M059J (cell line): ENCODE measurements at places on chromosomes 3 and 15. TPM values are rescaled to one million over a fixed set of nuclear protein-coding genes. Genes with fewer than 3 reads are reported as not detected.
A peak's percentile ranks its signal among the peaks of the same experiment; 100 is the strongest.

Gene GOLGA6L7
- not detected in 2 replicates for total RNA-seq

Gene STAB1
- total RNA-seq = 0.05 TPM in 1 of 2 replicates, not detected in the other

Gene MELTF
- total RNA-seq = 4.2 and 8.9 TPM in 2 replicates

Gene PDCD10
- total RNA-seq = 97.1 and 140 TPM in 2 replicates

Gene MGA
- total RNA-seq = 13.8 and 26.7 TPM in 2 replicates

Gene PLAAT1
- 4.8 and 7.1 TPM in 2 replicates for total RNA-seq

Gene MCCC1
- 14.1 and 19.7 TPM in 2 replicates for total RNA-seq

Gene STRC
- not detected in 2 replicates for total RNA-seq

Gene ADAMTS17
- total RNA-seq = 0.02 TPM in 1 of 2 replicates, not detected in the other

Gene SLC12A8
- 44.5 and 57.6 TPM in 2 replicates for total RNA-seq

Gene FBXO40
- not detected in 2 replicates for total RNA-seq

DNA sequence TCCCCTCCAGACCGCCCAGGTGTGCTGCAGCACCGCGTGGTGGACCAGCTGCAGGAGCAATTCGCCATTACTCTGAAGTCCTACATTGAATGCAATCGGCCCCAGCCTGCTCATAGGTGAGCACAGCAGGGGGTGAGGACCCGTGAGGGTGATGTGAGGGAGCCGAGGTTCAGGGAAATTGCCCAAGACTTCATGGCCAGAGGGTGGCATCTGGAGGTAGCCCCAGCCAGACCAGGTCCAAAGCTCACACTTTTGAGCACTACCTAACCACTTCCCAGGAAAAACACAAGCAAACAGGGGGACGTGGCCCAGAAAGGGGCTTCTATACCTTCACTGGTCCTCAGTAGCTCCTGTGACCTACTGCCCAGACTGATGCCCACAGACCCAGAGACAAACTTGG is 33.8 kb downstream of the NR1I2 start:
- DNase-seq = no peak

DNA sequence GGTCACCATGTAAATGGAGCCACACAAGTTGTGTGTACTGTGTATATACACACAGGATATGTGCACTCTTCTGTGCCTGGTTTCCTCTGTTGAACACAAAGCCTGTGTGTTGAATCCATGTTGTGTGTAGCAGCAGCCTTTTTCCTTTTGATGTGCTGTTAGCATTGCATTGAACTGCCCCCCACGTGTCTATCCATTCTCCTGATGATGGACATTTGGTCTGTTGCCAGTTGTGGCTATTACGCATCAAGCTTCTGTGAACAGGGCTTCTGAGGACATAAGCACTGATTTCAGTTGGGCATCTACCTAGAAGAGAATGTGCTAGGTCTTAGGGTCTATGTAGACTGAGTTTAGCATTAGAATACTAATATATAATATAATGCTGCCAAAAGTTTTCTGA is 77.4 kb downstream of the LSM3 start:
- DNase-seq = peak; percentile 60

GRCh38 chr15:85649372-85649771 is 145.4 kb downstream of the KLHL25 start:
- DNase-seq = peak; percentile 80

- peak; percentile 15 for DNase-seq
Observed at GRCh38 chr3:117540597-117540996, 831.0 kb downstream of the TUSC7 start.

DNA sequence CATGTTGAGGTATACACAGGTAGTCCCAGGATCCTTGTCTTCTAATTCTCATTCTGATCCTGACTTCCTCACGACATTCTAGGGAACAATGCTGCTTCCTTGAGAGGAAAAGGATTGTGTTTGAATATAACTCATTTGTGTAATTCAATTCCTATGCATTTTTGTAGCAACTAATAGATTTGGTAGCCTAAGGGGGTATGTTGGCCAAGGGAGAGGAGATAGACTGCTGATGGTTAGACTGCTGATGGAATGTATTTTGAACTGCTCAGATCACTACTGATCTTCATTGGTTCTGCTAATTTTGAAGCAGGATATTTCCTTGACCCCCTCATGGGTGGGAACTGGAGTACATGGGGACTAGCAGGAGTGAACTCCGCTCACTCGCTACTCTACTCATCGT is 39.7 kb downstream of the RAD54L2 start:
- no peak for DNase-seq

- no peak for DNase-seq
Observed at GRCh38 chr15:36218991-36219390, 360.4 kb upstream of the CDIN1 start.

- no peak for DNase-seq
Observed at GRCh38 chr3:172376881-172377280, 71.4 kb downstream of the GHSR start.

DNA sequence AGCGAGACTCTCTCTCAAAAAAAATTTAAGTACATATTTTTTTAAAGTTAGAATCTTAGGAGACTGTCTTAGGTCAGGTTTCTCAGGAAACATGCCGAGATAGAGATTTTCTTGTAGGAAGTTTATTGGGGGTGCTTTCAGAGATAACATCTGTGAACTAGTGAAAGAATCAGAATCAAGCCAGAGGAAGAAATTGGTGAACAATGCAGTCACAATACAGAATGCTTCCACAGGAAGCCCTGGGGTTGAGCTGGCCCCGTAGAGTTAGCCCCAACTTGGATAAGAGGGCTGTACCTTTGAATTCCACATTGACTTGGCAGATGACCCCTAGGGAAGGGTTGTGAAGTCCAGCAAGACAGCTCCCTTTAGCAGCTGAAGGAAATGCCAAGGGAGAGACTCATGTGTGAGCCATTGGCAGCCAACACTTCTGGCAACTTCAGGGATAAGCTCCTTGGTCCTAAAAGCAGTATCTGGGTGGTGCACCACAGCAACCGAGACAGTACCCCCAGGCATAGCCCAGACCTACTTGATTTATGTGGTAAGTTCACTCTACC is 7.1 kb upstream of the PLCB2 start:
- peak; percentile 86 for DNase-seq

- peak; percentile 88 for DNase-seq
Observed at GRCh38 chr3:58471025-58471887, 20.6 kb upstream of the KCTD6 start.

DNA sequence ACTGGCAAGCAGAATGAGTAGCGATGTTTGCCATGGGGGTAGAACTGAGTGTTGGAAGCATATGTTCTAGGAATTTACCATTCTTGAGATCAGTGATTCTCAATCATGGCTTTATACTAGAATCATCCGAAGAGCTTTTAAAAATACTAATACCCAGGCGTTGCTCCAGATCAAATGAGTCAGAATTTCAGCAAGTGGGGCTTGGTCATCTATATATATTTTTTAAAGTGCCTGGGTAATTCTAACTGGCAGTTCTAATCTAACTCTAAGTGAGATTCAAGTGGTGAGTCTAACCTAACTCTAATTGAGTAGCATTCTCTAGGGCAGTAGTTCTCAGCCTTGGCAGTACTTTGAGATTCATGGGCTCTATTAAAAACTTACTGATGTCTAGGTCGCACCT is 20.8 kb downstream of the TM4SF1 start:
- peak; percentile 18 for DNase-seq

- peak; percentile 95 for DNase-seq
Observed at GRCh38 chr3:56926243-56926946, 124.6 kb upstream of the ARHGEF3 start.

DNA sequence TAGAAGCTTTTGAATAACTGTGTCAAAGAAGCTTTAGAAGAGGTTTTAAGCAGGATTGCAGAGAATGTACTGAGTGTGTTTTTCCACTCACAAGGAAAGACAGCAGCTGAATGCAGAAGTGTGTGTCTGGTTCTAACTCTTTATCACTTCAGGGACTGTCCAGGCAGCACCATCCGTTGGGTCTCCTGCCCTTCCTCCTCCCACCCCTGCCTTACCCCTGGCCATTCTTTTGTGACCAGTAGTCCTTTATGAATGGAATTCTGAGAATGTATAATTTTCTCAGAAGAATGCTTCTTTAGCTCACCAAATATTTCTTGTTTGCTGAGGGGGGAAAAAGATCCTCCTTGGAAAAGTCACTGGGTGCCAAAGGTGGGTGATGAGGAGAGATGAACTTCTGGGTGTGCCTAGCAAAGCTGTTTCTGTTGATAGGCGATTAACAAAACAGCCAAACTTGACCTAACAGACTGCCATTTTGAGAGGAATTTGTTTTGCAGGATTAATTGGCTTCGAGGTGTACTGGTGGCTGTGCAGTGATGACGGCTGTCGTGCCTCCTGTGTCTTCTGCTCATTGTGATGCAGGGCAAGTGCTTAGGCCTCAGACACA is 70.9 kb downstream of the IGF1R start:
- no peak for DNase-seq

GRCh38 chr3:105823149-105823867 is 45.5 kb downstream of the CBLB start:
- peak; percentile 98 for DNase-seq

- DNase-seq = peak; percentile 96
Observed at GRCh38 chr3:45817831-45818522, 21.6 kb upstream of the SLC6A20 start.

DNA sequence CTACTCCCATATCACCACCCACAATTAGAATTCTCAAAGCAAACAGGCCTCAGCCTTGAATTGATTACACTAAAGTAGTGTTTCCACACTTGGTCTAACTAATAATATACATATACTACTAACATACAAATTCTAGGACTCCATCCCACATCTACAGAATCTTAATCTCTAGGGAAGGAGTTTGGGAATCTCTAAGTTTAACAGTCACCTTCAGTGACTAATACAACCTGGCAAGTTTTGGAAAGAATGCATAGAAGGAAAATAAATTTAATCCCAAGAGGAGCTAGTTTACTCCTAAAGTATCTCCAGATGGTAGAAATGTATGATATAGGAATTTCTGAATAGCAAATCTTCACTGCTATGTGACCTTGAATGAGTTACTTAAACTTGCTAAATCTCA is 9.1 kb downstream of the CLPX start:
- DNase-seq = no peak

DNA sequence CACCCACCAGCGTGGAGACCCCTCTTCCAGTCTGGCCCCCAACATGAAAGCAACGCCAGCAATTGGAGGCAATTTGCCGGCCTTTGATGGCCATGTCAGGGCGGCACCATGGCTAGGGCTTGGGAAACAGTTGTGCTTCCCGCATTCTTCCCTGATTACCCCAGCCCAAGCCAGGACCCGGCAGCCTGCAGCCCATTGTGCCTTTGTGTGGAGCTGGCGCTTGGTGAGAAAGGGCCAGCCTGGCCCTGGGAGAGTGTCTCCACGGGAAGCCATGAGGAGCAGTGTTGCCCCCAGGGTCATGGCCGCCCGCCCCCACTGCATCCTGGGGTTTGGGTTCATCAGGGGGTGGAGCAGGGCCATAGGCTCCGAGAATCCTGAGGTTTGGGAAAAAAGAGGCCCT is 66.0 kb downstream of the DNAJB8 start:
- no peak for DNase-seq

DNA sequence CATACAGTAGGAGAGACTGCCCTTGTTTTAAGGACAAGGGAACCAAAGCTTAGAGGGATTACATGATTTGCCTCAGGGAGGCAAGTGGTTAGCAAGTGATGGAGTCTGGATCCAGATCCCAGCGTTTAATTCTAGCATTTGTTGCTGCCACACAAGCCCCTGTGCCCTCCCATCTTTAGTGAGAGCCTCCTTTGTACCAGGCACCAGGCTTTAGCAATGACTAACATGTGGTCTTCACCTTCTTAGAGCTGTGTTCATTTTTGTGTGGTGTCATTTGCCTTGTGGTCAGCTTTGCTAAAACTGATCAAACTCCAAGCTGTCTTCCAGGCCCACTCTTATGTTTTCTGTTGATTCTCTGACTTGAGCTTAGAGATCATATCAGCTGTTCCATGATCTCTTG is 290.5 kb downstream of the RPLP1 start:
- DNase-seq = peak; percentile 23

DNA sequence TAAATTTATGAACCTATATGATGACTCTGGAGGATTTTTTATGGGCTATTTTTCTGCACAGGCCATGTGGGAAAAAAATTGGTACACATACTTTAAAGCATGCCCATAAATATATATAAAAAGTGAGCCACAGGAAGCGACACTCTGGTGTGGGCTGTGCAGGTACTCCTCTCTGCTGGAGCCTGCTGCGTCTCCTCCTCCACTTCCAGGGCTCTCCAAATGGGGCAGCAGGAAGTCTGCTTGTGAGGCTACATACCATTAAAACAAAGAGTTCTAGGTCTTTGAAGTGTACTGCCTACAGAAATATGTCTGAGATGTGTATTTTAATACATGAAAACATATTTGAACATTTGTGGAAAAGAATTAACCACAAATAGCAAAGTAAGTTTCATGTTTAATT is 135.1 kb downstream of the CTNNB1 start:
- no peak for DNase-seq

DNA sequence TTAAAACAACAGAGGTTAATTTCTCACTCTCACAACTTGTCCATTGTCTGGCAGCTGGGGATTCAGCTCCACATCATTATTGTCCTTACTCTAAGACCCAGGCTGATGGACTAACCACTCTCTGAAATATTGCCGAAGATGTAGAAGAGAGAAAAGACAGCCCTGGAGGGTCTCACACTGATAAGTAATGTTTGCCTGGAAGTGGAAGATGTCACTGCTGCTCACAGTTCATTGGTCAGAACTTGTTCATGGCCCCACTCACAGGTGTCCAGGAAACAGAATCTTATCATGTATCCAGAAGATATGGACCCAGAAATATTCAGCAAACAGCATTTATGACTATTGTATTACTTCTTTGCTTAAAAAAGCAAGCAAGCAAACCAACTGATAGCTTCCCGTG is 62.2 kb upstream of the LPP start:
- no peak for DNase-seq

- DNase-seq = no peak
Observed at GRCh38 chr15:73752806-73753193, 351 bp downstream of the INSYN1 start.

DNA sequence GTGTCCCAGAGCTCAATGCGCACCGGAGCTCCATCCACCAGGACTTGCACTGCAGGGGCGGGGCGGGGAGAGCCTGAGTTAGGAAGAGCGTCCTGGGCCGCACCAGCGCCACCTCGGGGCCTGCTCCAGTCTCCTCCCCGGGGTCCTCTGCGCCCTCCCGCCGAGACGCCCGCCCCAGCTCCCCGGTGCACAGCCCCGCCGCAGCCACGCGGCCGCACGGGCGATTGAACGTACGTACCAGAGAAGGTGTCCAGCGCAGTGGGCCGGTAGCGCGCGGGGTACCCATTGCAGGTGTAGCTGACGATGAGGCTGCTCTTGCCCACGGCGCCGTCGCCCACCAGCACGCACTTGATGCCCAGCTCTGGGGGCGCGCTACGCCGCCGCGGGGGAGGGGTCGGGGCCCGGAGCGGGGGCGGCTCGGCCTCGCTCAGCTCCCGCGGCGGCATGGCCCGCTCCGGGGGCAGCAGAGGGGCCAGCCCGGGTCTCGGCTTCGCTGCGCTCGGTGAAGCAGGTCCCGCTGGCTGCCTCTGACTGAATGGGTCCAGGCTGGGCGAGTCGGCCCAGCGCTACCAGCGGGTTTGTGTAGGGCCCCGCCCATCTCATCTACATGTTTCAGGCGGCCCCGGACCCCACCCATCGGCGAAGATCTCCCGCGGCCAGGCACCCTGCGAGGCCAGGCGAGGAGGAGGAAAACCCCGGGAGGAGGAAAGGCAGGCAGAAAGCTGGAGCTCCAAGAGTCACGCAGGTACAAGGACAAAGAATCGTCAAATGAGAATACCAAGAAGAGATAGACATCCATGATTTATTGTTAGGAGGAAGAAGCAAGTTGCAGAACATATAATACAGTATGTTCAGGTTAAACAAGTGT is at the start of gene RHOV:
TSS of gene RHOV (minus strand) at position 541 of the 868 bp plus-strand sequence. CDS start at position 446, 95 bp downstream.
- peak; percentile 64 for DNase-seq
